Stimulated activated CD4-positive, alpha-beta T cell treated with anti-CD3 and anti-CD28 coated beads, TNF-alpha, amount 100 ng/mL, for 48 hours (primary cell): ENCODE measurements at places on chromosomes 2 and 18.

- no peak for DNase-seq
These were observed 153.7 kb downstream of the DDX1 start for GRCh38 chr2:15745350-15745749.

GRCh38 chr18:68033466-68033865 lies 516.9 kb upstream of the DSEL start:
- DNase-seq = no peak

GRCh38 chr2:85564144-85564563 lies 2.9 kb upstream of the GGCX start:
- no peak for DNase-seq

- DNase-seq = no peak
These were observed 465 bp downstream of the SEPTIN10 start for GRCh38 chr2:109613081-109613921.

DNA sequence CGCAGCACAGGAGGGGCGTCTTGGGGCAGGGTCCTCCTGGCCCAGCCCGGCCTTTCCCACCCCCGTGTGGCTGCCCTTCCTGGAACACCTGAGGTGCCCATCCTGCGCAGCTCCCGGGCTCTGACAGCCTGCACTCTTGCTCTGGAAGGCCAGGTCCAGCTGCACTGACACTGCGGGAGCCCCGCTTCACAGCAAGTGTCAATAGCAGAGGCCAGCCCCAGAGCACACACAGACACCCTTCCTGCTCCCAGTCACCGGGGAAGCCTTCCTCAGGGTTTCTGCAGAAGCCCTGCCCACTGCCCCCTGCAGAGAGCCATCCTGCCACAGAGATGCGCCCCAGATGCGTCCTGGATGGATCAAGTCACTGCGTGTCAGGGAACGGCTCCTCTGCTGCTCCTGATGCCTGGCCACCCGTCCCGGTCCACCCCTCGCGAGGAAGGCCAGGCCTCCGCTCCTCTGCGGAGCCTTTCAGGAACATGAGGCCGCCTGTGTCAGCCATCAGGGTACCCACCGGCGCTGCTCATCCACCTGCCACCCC lies 519.2 kb upstream of the MYT1L start:
- DNase-seq = no peak

GRCh38 chr2:118913131-118913802 lies 28.7 kb upstream of the MARCO start:
- no peak for DNase-seq

DNA sequence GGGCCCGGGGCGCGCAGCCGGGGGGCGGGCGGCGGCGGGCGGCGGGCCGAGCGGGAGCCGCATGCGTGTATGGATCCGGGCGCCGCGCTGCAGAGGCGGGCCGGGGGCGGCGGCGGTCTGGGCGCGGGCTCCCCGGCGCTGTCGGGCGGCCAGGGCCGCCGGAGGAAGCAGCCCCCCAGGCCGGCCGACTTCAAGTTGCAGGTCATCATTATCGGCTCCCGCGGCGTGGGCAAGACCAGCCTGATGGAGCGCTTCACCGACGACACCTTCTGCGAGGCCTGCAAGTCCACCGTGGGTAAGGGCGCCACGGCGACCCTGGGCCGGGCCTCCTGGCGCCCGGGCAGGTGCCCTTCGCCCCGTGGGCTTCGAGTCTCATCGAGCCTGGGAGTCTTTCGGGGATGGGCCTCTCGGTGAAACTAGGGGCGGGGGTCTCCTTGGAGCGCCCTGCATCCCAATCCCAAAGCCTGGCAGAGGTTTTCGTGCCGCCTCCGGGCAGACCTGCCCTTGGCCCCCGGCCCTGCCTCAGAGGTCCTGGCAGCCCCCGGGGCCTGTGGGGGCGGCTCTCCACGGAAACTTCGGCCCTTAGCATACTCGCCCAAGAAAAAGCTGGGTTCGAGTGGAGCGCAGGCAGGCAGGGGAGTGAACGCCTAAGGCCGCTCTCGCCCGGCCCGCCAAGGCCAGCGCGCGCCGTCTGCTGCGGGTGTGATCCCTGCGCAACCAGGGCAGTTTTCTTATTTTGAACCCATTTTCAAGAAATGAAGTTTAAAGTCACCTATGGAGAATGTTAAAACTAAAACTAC lies 622 bp downstream of the RAB12 start:
- DNase-seq = no peak

DNA sequence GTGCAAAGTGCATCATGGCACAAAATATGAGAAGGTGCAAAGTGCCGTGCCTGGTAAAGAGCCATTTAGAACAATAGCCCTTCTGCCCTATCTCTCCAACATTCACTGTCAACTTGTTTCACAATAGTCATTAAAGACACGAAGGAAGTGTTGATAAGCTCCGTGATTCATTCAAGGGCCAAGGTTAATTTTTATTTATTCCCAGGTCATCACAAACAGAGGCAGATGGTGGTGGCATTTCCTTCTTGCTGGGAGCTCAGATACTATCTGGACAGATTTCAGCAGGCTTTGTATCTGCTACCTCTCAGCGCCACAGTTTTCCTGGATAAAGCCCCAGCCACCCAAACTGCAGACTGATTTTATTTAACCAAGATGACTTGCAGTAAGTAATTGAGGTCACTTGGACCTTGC lies 309.3 kb downstream of the ZNF521 start:
- no peak for DNase-seq

- DNase-seq = no peak
These were observed 61.1 kb downstream of the DDX1 start for GRCh38 chr2:15652801-15653200.
